Right ventricle myocardium inferior (tissue), 1 donor: ENCODE measurements at places on chromosomes 12 and 14. TPM values are rescaled to one million over a fixed set of nuclear protein-coding genes. Genes with fewer than 3 reads are reported as not detected.

The LRP1-AS gene
- not detected for total RNA-seq

The TAS2R50 gene
- total RNA-seq = not detected

The PDE3A gene
- total RNA-seq = 152 TPM

The PTGDR gene
- total RNA-seq = 0.89 TPM

The CD4 gene
- 13.4 TPM for total RNA-seq
